ENCODE measurements at places on chromosomes 1 and 21.

- DNase-seq = no peak
These were observed 53.8 kb downstream of the KCNK1 start for GRCh38 chr1:233667741-233668140.

- DNase-seq = no peak
These were observed 32.3 kb downstream of the COG2 start for GRCh38 chr1:230674581-230674980.

GRCh38 chr1:228175316-228176023 is 9.9 kb downstream of the IBA57 start:
- DNase-seq = no peak

DNA sequence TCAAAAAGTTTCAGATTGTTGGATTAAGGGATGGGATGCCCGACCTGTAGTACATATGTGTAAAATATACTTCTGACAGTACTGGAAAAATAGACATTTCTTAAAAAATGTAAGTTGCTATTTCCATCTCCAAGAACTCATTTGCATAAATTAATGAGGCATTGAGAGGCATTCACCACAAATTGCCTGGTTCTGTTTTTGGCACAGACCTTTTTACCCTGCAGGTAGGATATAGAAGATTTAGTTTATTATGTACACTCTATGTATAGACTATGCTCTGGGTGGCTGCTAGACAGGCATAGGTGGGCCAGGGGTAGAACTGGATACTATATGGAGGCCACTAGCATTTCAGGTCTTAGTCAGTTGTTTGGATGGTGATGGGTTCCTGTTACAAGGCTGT is 8.0 kb downstream of the CCDC17 start:
- no peak for DNase-seq

DNA sequence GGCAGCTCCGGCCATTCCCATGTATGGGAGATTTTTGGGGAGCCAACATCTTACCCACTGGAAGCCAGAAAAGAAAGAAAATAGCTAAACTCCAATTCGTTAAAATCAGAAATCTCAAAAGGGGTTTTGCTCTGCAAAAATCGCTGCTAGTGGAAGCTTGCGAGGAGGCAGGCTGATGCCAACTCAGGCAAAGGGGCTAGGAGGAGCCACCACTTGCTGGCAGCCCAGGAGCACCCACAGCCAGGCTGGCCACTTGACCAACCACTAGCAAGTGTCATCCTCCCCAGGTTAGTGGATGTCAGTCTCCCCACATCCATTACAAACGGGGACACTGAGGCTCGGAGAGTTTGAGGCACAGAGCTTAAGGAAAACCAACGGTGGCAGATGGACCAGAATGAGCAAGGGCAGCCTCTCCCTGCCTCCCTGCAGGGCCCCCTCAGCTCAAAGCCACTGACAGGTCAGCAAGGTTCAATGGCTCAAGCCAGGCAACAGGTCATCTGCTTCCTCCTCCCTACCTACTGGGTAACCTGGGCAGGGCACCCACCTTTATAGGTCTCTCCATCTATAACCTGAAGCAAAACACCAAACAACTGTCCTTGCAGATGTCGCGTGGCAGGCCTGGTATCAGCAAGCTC is 10.8 kb downstream of the KCNN3 start:
- no peak for DNase-seq

DNA sequence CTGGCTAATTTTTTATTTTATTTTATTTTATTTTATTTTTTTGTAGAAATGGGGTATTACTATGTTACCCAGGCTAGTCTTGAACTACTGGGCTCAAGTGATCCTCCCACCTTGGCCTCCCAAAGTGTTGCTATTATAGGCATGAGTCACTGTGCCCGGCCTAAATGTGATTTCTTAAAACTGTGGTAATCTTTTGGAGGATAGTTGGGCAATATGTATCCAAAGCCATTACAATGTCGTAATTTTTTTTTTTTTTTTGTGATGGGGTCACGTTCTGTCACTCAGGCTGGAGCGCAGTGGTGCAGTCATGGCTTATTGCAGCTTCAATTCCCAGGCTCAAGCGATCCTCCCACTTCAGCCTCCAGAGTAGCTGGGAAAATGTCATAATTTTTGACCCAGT is 14.2 kb downstream of the ETV3L start:
- no peak for DNase-seq

DNA sequence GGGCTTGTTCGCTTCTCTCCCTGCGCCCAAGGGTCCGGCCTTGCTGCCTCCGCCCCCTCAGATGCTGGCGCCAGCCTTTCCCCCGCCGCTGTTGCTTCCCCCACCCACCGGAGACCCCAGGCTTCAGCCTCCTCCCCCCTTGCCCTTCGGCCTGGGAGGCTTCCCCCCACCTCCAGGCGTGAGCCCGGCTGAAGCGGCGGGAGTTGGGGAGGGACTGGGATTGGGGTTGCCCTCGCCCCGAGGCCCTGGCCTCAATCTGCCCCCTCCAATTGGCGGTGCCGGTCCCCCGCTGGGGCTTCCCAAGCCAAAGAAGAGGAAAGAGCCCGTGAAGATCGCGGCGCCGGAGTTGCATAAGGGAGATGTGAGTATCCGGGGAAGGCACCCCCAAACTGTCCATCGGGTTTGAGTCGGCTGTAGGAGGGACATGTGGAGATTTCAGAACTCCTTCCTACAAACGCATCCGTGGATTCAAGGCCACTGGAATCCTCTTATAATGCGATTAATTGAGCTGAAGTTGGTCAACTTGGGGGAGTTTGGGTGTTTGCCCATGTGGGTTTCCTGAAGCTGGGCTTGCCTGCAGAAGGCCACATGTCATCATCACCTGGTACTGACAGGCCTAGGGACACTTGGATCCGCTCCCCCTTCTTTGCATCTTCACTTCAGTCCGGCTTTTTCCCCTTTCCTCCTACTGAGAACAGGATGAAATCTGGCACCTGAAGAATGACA is 707 bp downstream of the PRCC start:
- peak; percentile 73 for DNase-seq

GRCh38 chr1:103110701-103111100 is 2.4 kb upstream of the COL11A1 start:
- peak; percentile 66 for DNase-seq

GRCh38 chr1:180662709-180663108 is 30.9 kb downstream of the XPR1 start:
- DNase-seq = no peak

DNA sequence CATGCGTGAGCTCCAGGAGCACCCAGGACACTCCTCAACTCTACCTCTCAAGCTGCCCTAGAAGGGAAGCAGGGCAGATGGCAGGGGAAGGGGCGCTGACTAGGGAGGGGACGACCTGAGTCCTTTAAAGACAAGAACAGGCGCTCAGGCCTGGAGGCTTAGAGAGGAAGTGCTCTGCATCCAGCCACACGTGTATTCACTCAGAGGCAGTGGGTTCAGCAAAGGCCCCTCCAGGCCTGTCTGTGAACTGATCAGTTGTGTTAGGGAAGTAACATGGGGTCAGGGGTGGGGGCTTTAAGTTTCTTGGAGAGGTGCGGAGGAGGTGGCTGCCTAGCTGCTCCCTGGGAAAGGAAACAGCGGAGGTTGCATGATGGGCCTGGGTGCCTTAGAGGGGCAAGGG is 37.1 kb upstream of the ARF1 start:
- no peak for DNase-seq

GRCh38 chr1:85898861-85899260 is 190.6 kb upstream of the ZNHIT6 start:
- DNase-seq = no peak

DNA sequence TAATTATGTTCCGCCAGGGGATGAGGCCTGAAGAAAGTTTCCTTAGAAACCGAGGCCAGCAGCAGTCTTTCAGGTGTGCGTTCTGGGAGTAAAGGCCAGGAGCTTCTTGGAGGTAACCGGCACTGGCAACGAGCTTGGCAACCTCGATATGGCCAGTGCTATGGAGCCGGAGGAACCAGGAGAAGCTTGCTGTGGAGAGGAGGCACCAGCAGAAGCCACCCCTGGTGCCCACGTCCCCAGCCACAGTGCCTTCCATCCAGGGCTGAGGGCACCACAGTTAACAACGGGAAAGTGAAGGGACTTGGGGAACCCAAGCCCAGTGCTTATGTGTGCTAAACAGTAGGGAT is 41.5 kb upstream of the LIN9 start:
- no peak for DNase-seq

DNA sequence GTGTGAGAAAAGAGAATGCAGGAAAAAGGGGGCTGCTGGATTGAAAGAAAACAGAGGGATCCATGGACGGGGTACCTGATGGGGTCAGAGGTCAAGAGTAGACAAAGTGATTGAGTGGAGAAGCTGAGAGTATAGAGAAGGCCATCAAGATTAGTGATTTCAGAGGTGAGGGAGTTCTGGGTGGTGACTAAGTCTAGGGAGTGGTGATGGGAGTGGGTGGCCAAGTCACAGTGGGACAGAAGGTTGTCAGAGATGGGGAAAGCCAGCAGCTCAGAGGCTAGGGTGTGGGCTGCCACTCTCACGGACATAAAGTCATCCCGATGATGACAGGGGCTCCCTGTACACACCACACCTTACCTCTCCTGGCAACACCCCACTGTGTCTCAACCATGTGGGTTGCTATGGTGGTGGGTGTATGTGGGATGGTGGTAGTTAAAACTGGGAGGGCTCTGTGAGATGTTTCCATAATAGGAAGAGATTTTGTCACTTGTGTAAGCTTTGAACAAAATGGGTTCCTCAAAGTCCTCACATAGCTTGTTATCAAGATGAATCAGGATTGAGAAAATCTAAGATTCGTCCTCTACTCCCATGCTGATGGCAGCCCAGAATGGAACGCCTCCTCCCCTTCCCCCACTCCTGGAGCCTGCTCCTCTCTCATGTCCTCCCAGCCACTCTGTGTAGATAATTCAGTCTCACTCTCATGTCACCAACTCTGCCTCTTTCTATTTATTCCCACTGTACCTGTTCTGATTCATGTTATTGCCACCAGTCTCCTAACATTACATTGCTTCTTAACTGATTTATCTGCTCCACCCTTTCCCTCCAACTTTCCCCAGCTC is 20.3 kb upstream of the CSF1 start:
- no peak for DNase-seq

GRCh38 chr21:16866851-16867250 is 646.0 kb upstream of the CXADR start:
- no peak for DNase-seq

- DNase-seq = no peak
These were observed 40.9 kb downstream of the PLA2G4A start for GRCh38 chr1:186869526-186870228.

- DNase-seq = no peak
These were observed 39.7 kb upstream of the JUN start for GRCh38 chr1:58823481-58824010.

DNA sequence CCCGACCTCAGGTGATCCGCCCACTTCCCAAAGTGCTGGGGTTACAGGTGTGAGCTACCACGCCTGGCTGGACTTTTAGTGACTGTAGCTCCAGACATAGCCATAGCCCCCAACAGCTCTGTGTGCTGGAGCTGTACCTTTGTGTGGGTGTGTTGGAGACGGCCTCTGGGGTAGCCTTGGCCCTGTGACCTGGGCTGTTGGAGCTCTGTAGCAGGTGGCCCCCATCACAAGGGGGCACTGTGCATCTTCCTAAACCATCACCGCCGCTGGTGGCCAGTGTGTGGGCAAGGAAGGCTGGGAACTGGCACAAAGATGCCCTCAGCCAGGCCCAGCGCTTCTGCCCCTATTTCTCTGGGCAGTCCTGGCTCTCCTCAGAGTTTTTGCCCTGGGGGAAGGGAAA is 38.4 kb upstream of the FOXO6 start:
- peak; percentile 81 for DNase-seq

DNA sequence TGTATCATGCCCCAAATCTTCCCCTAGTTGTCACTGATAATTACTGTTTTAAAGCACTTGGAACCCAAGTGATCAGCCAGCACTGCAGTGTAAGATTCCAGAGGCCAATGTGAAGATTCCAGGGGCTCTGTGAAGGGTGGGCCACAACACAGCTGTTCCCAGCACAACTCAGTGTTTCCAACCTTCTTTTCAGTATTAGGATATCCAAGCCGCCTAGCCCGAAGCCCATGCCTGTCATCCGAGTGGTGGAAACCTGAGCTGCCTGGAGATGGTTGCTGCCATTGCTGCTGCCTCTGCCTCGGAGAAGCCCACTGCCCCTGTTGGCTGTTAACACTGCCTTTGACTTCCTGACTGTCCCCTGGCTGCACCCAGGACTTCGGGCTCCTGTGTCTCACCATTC is 30.4 kb upstream of the SNX27 start:
- DNase-seq = no peak

DNA sequence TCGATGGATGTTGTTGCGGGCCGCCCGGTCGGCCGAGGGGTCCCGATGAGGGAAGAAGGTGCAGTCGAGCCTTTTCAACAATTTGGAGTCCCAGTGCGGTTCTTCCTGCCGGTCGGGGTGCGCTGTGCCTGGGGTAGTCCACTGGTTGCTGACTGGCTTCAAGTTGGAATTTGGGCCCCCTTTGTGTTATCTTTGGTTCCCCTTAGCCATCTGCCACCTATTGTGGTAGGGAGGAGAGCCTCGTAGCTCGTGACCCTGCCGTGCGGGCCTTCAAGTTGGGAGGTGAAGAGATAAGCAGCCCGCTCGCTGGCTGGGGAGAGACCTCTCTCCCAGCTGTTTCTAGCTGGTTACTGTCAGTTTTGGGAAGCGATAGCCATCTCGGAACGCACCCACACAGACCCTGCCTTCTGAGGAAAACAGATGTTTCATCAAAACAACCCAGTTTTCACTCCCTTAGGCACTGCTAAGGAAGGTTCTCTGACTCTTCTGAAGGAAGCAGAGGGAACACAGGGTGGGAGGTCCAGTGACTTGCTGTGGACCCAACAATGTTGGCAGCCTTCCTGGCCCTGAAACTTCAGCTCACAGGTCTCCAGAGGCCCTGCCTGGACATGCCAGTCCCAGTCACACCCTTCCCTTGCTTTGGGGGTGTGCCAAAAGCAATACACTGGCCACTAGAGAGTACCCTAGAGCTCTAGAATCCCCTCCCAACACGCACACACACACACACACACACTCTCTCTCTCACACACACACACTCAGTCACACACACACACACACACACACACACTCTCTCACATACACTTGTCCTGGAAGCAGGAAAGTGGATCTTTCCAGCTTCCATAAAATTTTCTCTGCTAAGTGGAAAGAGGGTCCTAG is 1.0 kb downstream of the BTG2 start:
- peak; percentile 65 for DNase-seq

- no peak for DNase-seq
These were observed 13.8 kb upstream of the SFN start for GRCh38 chr1:26848941-26849774.

- no peak for DNase-seq
These were observed 77.1 kb upstream of the PRMT6 start for GRCh38 chr1:106979371-106979770.

DNA sequence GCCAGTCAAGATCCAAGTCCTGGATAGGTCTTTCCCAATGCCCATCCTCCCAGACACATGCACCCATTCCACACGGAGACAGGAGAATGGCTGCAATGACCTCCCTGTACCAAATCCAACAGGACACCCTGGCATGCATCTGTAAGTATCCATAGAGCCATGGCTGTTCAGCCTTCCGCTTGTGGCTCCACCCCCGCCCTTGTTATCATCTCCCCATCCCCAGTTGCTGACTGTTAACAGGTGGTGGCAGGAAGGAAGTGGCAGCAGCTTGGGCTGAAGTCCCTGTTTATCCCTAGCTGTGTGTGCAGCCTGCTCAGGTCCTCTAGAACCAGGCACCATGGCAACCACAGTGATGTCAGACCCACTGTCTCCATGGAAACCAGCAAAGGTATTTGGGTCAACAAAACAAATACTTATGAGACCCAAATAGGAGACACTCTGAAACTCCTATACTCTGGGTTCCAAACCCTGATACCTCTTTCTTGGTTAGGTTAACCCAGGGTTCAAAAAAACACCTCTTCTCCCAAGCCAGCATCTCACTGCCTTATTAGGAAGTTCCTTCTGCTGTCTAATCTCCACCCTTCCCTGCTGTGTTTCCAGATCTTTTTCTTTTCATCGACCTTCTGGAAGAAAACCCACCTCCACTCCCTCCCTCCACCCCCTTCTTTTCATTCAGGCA is 721 bp downstream of the PBXIP1 start:
- peak; percentile 92 for DNase-seq

Data from NCI-H82 (cell line).